ENCODE measurements at places on chromosomes 1 and 21.
A peak's percentile ranks its signal among the peaks of the same experiment; 100 is the strongest.

DNA sequence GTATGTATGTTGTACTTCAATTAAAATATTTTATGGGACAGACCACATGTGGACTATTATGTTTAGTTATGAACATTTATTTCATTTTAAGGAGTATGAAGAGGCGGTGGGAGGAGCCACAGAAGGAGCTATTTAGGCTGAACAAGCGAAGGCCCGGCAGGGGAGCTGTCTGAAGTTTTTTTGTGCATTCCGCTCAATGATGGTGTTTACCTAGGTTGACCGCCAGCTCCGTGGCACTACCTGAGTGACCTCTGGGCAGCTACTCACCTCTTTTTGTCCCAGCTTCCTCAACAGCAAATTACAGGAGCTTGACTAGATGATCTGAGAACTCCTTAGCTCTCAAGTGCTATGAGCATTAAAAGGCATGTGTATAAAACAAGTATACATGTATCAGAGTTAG lies 32.7 kb upstream of the C1orf198 start:
- DNase-seq = no peak

DNA sequence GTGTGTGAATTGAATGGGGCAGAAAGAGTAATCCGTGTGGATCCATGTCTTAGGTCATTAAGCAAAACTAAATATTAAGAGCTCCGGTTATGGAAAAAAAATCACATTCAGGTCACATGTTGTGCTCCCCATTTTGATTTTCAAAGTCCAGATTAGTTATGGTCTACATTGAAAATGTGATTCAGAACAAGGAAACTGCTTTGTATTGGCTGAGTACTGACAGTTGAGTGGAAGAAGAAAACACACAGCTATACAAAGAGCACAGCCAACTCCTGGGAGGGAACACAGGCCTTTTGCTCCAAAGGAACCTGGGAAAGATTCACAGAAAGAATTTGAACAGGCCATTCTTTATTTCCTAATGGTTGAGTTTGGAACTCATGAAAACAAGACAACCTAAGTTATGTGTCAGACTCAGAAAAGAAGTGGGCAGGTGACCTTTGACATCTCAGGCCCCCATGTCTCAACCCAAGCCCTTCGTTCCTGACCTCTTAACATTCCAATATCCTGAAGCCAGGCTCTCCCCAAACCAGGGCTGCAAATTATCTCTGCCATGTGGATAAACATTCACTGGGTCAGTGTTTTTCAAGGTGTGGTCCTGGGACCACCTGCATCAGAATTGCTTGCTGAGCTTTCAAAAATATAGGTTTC lies 159.3 kb upstream of the LMO4 start:
- DNase-seq = no peak

- DNase-seq = no peak
Measured at GRCh38 chr21:16075649-16076282, 346.0 kb downstream of the USP25 start.

GRCh38 chr1:209473025-209473424 lies 110.5 kb upstream of the CAMK1G start:
- no peak for DNase-seq

- no peak for DNase-seq
Measured at GRCh38 chr1:92748138-92748537, 36.8 kb downstream of the EVI5 start.

- peak; percentile 49 for DNase-seq
Measured at GRCh38 chr21:44013380-44014088, 1.4 kb downstream of the TRAPPC10 start.

GRCh38 chr1:38059635-38060250 lies 13.2 kb upstream of the POU3F1 start:
- no peak for DNase-seq
